ENCODE measurements at places on chromosomes 6 and 20.

DNA sequence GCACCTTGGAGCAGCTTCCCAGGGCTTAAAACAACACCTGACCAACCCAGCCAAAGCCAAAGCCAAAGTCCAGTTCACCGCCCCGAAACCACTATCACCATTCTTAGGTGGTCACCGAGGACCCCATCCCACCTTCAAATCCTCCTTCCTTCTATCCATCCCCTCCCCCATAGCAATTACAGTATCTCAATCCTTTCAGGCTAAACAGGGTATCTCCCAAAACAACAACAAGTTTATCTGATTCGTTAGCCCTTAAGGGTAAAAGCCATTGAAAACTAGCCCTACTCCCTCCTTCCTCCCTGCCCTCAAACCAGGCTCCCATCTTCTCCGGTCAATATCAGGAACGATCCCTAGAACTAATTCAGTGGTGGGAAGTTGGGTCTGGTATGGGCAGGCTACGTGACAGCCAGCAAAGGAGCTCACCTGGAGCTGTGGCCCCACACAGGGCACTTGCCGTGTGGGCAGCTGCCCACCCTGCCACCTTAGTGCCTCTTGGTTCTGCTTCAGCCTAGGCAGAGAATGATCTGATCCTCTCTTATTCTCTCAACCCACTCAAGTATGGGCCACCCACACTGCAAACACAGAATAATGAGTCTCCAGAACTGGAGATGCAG is 2.0 kb downstream of the ARHGAP18 start:
- no peak for DNase-seq

GRCh38 chr6:134278000-134278399 is 39.9 kb downstream of the SGK1 start:
- DNase-seq = no peak

- DNase-seq = no peak
These were observed 14.5 kb downstream of the REV3L start for GRCh38 chr6:111468329-111469012.

DNA sequence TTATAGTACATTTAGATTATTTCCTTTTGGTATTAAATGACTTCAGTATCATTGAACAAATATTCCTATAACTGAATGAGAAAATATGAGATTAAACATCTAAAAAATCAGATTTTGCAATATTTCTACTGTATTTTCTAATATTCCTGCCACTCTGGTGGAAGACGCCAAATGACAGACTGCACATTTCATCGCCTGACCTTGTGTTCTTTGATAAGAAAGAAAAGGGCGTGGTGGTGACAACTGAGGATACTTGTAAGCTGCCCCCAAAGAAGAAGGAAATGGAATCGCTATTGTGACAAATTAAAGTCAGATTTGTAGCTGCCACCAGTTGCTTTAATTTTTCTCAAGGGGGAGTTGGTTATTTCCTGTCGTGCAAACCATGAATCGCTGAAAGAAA is 131.3 kb downstream of the MTFR2 start:
- no peak for DNase-seq

GRCh38 chr6:168530653-168531071 is 89.7 kb downstream of the SMOC2 start:
- no peak for DNase-seq

DNA sequence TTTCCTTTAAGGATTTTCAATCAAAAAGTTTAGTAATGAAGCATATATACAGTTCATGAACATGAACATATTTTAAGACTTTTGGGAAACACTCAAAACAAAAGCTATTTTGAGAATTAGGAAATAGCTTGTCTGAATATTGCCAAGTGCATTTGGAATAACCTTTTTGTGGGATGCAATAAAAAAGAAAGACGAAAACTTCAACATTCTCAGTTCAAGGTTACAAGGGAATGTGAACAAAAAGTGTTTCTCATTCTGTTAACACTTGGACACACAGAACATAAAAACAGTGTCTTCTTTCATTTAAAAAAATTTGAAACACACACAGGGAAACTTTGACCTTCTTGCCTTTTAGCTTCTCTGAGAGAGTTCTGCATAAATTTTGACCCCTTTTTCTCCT is 72.7 kb upstream of the TCF21 start:
- no peak for DNase-seq

DNA sequence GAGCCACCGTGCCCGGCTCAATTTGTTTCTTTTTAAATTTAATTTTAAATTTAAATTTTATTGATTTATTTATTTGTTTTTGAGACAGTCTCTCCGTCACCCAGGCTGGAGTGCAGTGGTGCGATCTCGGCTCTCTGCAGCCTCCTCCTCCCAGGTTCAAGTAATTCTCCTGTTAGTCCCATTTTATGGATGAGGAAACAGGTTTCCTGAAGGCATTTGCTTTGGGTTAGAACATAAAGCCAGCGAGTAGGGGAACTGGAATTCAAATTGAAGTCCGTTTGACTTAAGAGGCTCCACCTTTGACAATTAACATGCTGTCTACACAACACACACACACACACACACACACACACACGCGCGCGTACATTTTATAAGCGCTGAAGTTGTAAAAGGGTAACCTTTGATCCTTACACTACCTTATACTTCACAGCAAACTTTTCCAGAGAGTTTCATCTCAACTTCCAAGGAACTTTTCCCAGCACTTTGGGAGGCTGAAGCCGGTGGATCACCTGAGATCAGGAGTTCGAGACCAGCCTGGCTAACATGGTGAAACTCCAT is 232.0 kb downstream of the BCAS1 start:
- no peak for DNase-seq

GRCh38 chr6:99613705-99614429 is 7.2 kb downstream of the PRDM13 start:
- no peak for DNase-seq

- DNase-seq = no peak
These were observed 759.8 kb downstream of the PTPRT start for GRCh38 chr20:42429761-42430458.

DNA sequence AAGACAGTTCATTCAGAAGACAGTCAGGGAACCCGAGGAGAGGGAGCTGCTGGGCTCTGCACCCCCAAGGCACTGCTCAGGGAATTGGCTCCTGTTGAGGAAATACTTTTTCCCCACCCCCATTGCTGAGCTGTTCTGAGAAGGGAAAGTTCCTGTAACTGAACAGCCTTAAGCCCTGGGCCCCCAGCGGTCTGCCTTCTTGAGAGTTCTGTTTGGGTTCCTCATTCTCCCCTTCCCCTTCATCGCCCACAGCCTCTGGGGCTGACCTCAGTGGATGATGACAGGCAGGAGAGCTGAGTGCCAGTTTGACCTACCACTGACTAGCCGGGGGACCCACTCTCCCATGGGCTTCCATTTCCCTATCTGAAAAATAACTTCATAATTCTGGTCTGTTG is 10.7 kb downstream of the HCK start:
- DNase-seq = no peak

DNA sequence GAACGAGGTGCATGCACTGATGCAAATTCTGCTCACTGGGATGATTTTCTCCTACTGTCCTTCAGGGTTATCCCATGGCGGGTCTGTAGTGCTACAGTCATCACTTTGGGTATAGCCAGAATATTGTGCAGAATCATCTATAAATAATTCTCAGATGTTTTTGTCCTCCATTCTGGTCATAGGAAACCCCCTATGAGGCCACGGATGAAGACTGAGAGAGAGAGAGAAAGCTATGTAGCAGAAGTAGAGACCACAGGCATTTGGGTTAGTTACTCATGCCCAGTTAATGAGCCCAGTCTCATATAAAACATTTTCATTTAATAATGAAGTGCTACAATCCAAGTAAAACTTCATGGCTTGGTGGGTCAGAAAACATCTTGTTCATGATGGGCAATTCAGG is 145.1 kb upstream of the PLN start:
- DNase-seq = no peak

DNA sequence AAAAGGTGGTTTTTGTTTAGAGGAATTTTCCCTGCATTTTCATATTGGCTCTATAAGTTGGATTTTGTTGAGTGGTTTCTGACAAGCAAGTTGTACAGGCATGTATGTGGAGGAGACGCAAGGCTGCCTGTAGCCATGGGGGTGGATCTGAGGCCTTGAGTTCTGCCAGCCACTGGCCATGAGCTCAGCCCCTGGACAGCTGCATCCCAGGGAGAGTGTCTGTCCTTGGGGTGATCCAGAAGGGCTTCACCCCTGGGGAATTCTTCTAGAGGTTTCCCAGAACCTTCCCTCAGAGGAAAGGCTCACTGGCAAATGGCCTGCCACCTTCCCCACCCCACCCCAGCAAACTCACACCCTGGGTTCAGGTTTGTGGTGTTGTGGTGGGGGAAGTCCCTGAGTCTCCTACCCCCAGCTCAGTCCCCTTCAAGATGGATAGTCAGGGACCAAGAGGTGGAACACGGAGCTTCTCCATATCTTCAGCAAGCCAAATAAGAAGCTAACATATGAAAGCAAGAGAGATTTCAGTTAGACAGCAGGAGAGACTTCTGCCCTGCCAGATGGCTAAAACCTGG is 11.6 kb upstream of the NOL4L start:
- DNase-seq = no peak

GRCh38 chr20:21021472-21021790 is 84.7 kb downstream of the LINC00237 start:
- no peak for DNase-seq

GRCh38 chr20:39946931-39947330 is 742.1 kb downstream of the MAFB start:
- DNase-seq = no peak

DNA sequence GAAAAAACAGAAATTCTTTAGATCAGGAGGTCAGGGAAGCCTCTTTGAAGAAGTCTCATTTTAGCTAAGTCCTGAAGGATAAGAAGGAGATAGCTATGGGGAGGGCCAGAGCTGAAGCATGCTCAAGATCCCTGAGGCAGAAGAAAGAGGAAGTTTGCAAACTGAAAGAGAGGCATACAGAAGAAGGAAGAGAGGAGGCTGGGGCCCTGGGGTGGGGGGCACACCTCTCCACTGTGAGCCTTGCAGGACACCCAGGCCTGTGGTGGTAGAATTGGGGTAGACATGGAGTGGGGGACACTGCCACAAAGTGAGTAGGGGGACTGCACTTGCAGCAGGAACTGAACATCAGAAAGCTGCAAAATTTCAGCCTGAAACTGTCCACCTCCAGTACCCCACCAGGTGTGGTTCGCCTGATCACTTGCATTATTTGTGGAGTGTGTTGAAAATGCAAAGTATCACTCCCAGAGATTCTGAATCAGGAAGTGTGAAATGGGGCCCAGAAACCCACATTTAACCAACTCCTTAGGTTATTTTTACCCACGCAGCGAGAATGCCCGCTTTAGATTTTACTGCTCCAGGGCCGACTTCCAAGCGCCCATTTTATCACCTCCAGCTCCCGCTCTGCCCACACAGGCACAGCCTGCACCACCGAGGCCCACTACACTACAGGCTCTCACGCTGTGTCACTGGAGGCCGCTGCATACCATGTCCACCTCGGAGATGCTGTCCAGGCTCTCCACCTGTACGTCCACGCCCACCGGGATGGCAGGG is 44.0 kb downstream of the GABRR2 start:
- DNase-seq = no peak

- DNase-seq = no peak
These were observed 33.0 kb downstream of the BACH2 start for GRCh38 chr6:90263633-90264032.

DNA sequence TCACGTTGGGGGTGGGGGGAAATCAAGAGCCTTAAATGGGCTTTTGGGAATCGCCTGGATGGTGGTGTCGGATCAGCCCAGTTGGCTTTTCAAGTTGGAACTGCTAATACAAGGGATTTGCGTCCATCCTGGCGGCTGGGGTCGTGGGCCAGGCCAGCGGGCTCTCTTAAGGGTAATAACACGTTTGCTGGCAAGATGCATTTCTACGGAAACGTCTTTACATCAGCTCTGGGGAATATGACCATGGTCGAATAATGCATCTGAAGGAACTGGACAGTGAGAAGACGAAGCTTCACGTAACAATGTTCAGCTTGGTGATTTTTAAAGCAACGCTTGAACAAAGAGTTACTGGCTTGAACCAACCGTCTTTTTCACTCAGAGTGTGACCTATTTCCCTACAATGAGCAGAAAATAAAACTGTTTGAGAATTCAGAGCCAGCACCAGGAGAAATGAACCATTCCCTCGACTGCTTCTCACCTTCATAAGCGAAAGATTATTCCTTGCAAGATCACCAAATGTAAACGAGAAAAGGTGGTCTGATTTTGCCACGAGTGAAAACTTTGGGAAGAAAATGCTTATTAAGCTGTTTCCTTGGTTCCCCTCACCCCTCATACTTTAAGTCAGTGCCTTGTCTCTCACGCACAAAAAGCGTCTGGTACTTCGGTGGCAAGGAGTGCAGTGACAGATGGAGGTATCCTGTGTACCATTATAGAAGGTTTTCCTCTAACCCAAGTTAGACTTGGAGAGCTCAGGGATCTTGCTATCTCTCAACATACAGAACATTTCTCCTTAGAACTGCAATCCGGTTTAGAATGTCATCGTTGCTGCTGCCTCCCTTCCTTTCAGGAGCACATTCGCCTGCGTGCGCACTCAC is 1.4 kb upstream of the MARCKS start:
- DNase-seq = peak; percentile 34

DNA sequence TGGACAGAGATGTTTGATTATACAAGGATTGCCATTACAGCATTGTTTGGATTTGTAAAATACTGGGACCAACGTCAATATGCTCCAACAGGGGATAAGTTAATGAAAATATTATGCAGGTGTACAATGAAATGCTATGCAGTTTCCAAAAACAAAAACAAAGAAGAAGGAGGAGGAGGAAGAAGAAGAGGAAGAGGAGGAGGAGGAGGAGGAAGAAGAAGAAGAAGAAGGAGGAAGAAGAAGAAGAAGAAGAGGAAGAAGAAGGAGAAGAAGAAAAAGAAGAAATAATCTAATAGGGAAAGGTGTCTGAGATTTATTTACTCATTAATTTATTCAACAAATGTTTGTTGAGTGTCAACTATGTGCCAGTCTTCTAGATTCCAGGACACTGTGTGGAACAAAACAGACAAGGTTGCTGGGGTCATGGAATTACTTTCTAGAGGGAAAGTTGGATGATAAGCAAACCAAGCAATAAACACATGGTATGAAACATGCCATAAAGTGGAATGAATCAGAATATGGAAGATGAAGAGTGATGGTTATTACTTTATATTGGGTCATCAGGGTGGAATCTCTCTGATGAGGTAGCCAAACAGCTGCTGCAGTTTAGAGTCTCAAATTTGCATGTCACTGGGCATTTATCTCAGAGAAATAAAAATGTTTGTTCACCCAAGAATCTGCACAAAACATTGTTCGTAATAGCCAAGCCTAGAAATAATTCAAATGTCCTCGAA is 6.3 kb upstream of the TRIM27 start:
- DNase-seq = peak; percentile 13

GRCh38 chr6:170129691-170130171 is 161.1 kb downstream of the DLL1 start:
- DNase-seq = no peak

GRCh38 chr6:157278171-157278570 is 45.1 kb downstream of the TMEM242 start:
- no peak for DNase-seq

- no peak for DNase-seq
These were observed 52.8 kb upstream of the MPC1 start for GRCh38 chr6:166435574-166435973.

DNA sequence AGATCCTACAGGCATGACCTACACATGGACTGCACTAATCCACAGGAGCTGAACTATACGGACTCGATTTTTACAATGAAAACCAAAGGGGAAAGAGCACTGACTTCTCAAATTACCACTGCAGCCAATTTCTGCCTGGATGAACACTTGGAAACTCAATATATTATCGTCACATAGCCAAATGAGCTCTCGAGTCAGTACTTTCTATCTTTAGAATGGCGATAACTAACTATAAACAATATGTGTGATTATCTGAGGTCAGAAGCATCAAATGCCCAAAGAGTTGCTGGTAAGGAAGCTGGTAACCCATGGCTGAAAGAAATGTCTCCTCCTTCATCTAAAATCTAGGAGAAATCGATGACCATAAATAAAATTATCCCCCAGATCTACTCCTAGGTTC is 86.7 kb downstream of the KIF16B start:
- no peak for DNase-seq

All from GM03348 (cell line).